ENCODE measurements at places on chromosomes 2 and 18. TPM values are rescaled to one million over a fixed set of nuclear protein-coding genes. Genes with fewer than 3 reads are reported as not detected.

DNA sequence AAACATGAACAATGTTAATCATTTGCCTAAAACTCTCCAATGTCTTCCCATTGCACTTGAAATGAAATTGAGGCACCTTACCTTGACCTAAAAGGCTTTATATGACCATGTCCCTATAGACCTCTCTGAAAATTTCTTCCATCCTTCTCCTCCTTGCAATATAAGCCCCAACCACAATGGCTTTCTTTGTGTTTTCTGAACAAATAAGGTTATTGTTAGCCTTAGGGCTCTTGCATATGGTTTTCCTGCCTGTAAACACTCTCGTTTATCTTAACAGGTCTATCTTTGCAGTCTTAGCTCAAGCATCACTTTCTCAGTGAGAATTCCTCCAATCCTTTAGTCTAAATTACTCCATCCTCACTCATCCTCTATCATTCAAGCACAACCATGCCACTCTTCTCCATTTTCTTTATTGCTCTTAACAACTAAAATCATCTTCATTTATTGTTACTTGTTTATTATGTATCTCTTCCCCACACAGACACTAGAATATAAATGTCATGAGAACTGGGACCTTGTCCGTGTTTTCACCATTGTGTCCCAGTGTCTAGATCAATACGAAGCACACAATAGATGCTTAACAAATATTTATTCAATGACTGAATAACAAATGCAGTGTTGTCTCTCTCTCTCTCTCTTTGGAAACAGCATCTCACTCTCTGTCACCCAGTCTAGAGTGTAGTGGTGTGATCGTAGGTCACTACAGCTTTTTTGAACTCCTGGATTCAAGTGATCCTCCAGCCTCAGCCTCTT, 129.3 kb downstream of the RDH14 start:
- no peaks in the 10 kb centered on the region for H3K4me1 ChIP-seq
- no peak for DNase-seq
- no peak overlapping the region for H3K27ac ChIP-seq
- no peaks in the 10 kb centered on the region for H3K27me3 ChIP-seq
- H3K36me3 ChIP-seq: no peaks in the 10 kb centered on the region

DNA sequence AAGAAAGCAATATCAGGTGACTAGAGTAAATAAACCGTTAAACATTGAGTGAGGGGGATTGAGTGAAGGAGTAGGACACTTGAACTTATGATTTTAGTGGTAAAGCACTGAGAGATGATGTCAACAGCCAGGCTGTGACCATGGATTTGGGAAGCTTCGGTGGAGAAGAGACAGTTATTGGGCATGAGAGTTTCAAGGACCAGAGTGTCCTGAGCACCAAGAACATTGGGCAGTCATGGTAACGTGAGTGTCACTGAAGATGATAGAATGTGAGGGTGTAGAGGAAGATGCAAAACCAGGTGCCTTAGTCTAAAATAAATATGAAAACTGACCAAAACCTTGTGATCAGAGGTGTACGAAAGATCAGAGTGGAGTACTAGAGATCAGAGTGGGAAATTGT, 248.1 kb downstream of the ASXL3 start:
- H3K27me3 ChIP-seq: no peaks in the 10 kb centered on the region
- H3K36me3 ChIP-seq: no peaks in the 10 kb centered on the region
- H3K4me1 ChIP-seq: no peaks in the 10 kb centered on the region
- DNase-seq: no peak
- no peak overlapping the region for H3K4me3 ChIP-seq
- no peak overlapping the region for H3K27ac ChIP-seq

GRCh38 chr18:32956591-32957315, 183.9 kb upstream of the KLHL14 start:
- H3K27me3 ChIP-seq: no peaks in the 10 kb centered on the region
- H3K4me3 ChIP-seq: no peak overlapping the region
- no peaks in the 10 kb centered on the region for H3K4me1 ChIP-seq
- H3K27ac ChIP-seq: no peak overlapping the region
- no peaks in the 10 kb centered on the region for H3K36me3 ChIP-seq
- DNase-seq: no peak

- no peaks in the 10 kb centered on the region for H3K27me3 ChIP-seq
- H3K27ac ChIP-seq: no peak overlapping the region
- no peak for DNase-seq
- H3K36me3 ChIP-seq: no peaks in the 10 kb centered on the region
- H3K4me1 ChIP-seq: no peaks in the 10 kb centered on the region
These were observed 25.8 kb upstream of the PPP3R1 start for GRCh38 chr2:68278169-68278568.

DNA sequence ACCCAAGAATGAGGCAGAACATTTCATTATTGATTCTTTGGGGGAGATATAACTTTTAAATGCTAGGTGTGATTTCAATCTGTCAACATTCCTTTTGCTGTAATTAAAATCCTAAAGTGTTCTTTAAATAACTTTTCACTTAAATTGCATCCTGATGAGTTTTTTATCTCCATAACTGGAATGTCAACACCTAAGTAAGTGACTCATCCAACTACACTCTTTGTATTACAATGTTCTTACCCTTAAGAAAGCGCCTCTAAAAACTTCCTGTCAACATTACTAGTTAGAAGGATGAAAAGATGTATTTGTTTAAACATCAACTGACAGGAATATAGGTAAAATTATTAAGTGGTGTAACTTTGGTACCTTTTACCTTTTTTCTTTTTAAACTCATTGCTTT, 1657.0 kb downstream of the LRP1B start:
- no peak overlapping the region for H3K27ac ChIP-seq
- H3K4me1 ChIP-seq: no peaks in the 10 kb centered on the region
- no peaks in the 10 kb centered on the region for H3K27me3 ChIP-seq
- no peaks in the 10 kb centered on the region for H3K36me3 ChIP-seq

- peaks cover 14% of the 10 kb centered on the region for H3K27me3 ChIP-seq
- no peak overlapping the region for H3K4me3 ChIP-seq
- no peaks in the 10 kb centered on the region for H3K36me3 ChIP-seq
- H3K4me1 ChIP-seq: no peaks in the 10 kb centered on the region
- no peak for DNase-seq
These were observed 29.3 kb downstream of the OTOF start for GRCh38 chr2:26448651-26449050.

The BOLL gene
- not detected for total RNA-seq

GRCh38 chr2:190136259-190136658, 73.7 kb upstream of the MSTN start:
- H3K4me3 ChIP-seq: no peak overlapping the region
- no peaks in the 10 kb centered on the region for H3K27me3 ChIP-seq
- no peaks in the 10 kb centered on the region for H3K36me3 ChIP-seq
- no peaks in the 10 kb centered on the region for H3K4me1 ChIP-seq
- no peak for DNase-seq
- H3K27ac ChIP-seq: no peak overlapping the region

The NOL4 gene
- total RNA-seq: not detected

DNA sequence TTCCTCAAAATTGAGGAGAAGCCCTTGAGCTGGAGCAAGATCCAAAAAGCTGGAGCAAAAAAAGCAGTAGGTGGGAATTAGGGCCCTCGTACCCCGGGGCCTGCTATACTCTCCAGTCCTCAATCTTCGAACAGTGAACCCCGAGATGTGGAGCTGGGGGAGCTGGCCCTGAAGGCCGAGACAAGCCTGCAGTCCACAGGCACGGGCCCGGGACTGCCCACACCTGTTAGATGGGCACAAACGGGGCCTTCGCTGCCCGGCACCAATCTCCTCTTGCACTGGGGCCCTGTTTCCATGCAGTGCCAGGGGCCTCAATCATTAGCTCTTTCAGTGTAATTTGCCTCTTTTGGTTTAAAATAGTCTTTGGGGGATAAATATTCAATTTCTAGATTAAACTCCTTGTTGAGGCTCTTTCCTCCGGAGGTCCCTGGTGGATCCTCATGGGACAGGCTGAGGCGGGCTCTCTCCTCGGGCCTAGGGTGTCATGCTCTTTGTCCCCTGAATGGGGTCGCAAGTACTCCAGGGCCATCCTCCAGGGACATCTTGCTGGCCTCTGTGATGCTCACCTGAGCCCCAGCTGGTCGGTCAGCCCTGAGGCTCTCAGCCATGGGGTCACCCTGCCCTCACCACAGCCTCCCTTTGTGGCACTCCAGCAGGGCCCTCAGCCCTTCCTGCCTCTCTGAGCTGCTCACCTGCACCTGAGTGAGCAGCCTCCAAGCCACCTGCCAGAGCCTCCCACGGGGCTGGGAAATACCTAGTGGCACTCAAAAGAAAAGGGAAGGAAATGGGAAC, 223.6 kb downstream of the ALPK2 start:
- H3K27ac ChIP-seq: no peak overlapping the region
- no peaks in the 10 kb centered on the region for H3K36me3 ChIP-seq
- no peak overlapping the region for H3K4me3 ChIP-seq
- no peaks in the 10 kb centered on the region for H3K27me3 ChIP-seq
- no peak for DNase-seq

DNA sequence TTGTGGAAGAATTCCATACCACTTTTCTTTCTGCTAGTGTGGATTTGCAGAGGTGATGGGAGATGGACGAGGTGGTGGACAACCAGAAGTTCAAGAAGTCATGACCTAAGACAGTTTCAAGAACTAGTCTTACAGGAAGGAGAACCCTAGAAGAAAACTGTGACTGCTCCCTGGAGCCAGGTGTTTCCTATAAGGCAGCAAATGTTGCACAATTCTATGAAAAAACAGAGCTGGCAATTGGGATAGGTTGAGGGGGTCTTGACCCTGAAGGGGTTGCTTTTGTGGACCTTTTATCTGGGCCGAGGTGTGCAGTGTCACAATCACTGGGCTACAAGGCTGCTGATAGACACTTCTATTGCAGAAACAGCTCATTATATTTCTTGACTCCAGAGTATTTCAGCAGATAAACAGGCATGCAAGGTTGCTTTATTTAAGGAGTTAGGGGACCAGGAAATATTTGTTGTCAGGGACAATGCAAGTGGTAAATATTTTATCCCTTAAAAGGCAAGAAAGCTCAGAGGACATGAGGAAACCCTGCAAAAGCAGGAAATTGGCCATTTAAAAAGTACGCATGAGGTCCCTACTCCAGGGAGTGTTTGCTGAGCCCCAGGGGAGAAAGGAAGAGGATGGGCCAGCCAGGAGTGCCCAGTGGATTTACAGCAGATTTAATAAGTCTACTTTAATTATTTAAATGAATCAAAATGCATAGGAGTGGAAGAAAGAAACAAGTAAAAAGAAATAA, 22.9 kb downstream of the APCDD1 start:
- no peak overlapping the region for H3K4me3 ChIP-seq
- H3K27ac ChIP-seq: no peak overlapping the region
- DNase-seq: no peak
- H3K4me1 ChIP-seq: peaks cover 2% of the 10 kb centered on the region

The SKOR2 gene
- not detected for total RNA-seq

- DNase-seq: no peak
- H3K36me3 ChIP-seq: no peaks in the 10 kb centered on the region
- H3K27me3 ChIP-seq: no peaks in the 10 kb centered on the region
- no peak overlapping the region for H3K4me3 ChIP-seq
- H3K27ac ChIP-seq: no peak overlapping the region
These were observed 24.1 kb downstream of the COL6A3 start for GRCh38 chr2:237389831-237390230.

- H3K4me3 ChIP-seq: no peak overlapping the region
- H3K4me1 ChIP-seq: peaks cover 2% of the 10 kb centered on the region
- no peak overlapping the region for H3K27ac ChIP-seq
- H3K27me3 ChIP-seq: peaks cover 11% of the 10 kb centered on the region
- no peak for DNase-seq
- H3K36me3 ChIP-seq: no peaks in the 10 kb centered on the region
These were observed 170.0 kb downstream of the HRH4 start for GRCh38 chr18:24630346-24630880.

DNA sequence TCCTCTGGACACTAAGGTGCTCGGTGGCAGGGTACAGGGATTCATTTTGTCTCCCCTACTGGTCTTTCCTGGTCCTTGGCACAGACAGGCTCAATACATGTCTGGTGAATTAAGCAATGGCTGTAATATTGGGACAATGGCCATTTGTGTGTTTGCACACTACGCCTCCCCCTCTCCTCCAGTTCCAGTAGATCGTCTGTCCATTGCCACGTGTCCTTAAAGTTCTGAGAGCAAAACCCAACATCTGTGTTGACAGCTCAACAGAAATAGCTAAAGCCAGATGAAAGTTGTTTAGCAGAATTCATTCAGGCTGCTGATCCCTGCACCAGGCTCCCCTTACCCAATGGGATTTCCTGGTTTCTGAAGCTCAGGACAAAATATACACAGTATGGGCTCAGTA, 9.0 kb upstream of the FABP1 start:
- no peaks in the 10 kb centered on the region for H3K36me3 ChIP-seq
- no peak overlapping the region for H3K4me3 ChIP-seq

DNA sequence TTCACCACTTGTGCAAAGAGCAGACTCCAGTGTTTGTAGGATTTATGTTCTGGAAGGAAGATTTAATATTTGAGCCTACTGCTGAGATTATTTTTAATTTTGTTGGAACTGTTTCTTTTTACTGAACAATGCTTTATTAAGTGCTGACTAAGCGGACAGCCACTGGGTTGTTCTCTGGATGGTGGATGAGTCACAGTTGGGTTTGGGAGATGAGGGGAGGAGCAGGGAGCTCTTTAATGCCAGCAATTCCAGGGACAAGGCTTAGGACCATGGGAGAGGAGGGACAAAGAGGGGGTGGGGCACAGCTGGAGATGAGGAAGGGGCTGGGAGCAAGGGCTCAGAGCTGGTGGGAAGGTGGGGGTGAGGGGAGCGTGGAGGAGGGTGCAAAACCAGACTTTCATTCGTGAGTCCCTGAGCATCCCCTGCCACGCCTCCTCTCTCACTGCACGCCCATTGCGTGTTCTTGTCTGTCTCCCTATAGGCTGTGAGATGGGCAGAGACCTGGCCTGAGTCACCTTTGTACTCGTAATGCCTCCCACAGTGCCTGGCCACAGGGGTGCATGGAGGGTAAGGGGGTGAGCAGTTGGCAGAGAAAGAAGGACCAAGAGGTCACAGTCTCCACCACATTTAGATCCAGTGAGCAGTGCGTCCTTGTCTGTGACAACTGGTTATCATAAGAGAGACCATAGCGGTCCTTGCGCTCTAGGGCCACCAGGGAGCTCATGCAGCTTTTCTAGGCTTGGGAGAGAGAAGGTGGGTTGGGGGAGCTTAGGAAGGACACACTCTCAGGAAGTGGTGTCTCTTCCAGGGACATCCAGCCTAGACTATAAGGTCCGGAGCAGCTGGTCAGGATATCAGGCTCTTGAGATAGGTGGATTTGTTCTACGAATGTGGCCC, 18.4 kb downstream of the SLC4A3 start:
- no peaks in the 10 kb centered on the region for H3K4me1 ChIP-seq
- H3K36me3 ChIP-seq: no peaks in the 10 kb centered on the region
- no peak for DNase-seq
- H3K27me3 ChIP-seq: peaks cover 2% of the 10 kb centered on the region

Data from T-cell (primary cell).